ENCODE measurements at places on chromosomes 16 and 17. TPM values are rescaled to one million over a fixed set of nuclear protein-coding genes. Genes with fewer than 3 reads are reported as not detected.

DNA sequence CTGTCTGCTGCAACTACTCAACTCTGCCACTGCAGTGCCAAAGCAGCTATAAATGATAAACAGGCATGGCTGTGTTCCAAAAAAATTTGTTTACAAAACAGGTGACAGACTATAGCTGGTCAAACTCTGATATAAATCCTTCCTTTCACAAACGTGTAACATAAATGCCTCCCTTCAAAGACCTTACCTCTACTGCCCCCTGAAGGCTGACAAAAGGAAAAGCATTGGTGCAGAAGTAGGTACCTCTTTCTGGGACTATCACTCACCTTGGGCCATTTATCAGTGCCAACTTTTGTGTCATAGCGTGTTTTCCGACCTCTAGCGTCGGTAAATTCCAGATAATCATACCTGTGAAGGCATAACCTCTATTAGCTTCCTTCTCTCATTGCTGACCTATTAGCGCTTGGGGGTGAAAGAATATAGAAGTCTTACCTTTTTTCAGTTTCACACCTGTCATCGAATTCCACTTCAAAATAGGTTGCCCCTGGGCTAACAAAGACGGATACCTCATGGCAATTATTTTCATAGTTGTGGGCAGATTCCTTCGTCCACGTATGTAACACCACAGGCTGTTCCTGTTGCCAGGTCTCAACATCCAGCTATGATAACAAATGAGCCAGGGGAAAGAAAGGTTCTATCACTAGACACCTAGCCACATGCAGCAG is 67.9 kb downstream of the ZZEF1 start:
- peak; percentile 43 for DNase-seq
- H3K36me3 ChIP-seq = peaks cover 35% of the 10 kb centered on the region
- H3K27me3 ChIP-seq = no peaks in the 10 kb centered on the region
- no peak overlapping the region for H3K27ac ChIP-seq
- no peak overlapping the region for H3K4me3 ChIP-seq

GRCh38 chr16:83802135-83802534 is 5.6 kb upstream of the HSBP1 start:
- no peak overlapping the region for H3K4me3 ChIP-seq
- no peaks in the 10 kb centered on the region for H3K27me3 ChIP-seq
- H3K36me3 ChIP-seq = no peaks in the 10 kb centered on the region
- H3K27ac ChIP-seq = no peak overlapping the region
- DNase-seq = peak; percentile 75
- H3K4me1 ChIP-seq = peaks cover 6% of the 10 kb centered on the region

GRCh38 chr17:61254904-61255303 is 144.7 kb upstream of the TBX2 start:
- H3K4me1 ChIP-seq = peaks cover 12% of the 10 kb centered on the region
- peaks cover 9% of the 10 kb centered on the region for H3K27me3 ChIP-seq
- H3K27ac ChIP-seq = no peak overlapping the region
- no peak for DNase-seq
- H3K36me3 ChIP-seq = no peaks in the 10 kb centered on the region
- no peak overlapping the region for H3K4me3 ChIP-seq

GRCh38 chr16:86824751-86825296 is 246.5 kb downstream of the FOXL1 start:
- peak overlapping the region; percentile 93 for H3K27ac ChIP-seq
- no peak overlapping the region for H3K4me3 ChIP-seq
- H3K36me3 ChIP-seq = no peaks in the 10 kb centered on the region
- peaks cover 45% of the 10 kb centered on the region for H3K4me1 ChIP-seq

DNA sequence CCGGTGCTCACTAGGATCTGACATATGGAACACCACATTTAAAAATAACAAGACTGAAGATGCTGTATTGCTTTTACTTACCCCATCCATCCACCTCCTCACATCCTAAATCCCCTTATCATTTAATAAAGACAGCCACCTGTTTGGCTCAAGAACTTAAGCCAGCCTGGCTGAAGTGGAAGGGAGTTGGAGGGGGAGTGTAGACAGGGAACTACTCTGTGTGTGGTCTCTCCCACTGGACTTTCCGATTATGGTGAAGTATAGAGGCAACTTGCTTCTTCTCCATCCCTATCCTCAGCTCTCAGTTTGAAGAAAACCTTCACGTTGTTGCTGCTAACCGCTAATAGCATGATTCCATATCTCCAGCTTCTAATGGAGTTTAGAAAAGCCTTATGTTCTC is 313.4 kb downstream of the CDH11 start:
- DNase-seq = no peak
- no peaks in the 10 kb centered on the region for H3K4me1 ChIP-seq
- H3K36me3 ChIP-seq = no peaks in the 10 kb centered on the region
- H3K4me3 ChIP-seq = no peak overlapping the region
- H3K27ac ChIP-seq = no peak overlapping the region
- H3K27me3 ChIP-seq = no peaks in the 10 kb centered on the region

- no peak overlapping the region for H3K4me3 ChIP-seq
- peaks cover 6% of the 10 kb centered on the region for H3K4me1 ChIP-seq
- no peak for DNase-seq
Measured at GRCh38 chr16:82773018-82773417, 146.2 kb downstream of the CDH13 start.

DNA sequence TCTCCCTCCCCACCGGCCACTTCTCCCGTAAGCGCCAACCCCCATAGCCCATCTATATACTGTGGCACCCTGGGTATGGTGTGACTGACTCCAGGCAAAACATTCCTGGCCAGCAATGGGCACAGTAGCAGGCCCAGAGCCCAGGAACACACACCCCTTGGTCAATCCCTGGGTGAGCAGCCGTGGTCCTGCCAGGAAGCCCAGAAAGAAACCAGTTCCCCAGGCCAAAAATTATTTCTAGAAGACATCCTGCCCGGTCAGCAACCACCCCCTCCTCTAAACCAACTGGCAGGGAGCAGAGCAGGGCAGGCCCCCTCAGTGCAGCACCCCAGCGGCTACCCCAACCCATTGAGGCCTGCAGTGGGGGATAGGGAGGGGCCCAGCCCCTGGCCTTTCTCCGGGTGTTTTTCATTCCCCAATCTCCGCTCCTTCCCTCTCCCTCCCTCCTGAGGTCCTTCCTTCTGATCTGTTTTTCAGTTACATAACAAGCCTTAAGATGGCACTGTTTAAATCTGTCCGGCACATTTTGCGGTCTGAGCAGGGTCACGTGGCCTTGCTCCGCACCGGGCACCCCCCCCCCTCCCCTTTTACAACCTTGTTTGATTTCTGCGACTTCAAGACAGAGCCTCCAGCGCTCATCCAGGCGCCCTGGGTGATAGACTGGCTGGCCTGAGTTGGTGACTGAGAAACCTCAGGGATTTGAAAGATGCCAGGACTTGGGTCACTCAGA is 2.0 kb downstream of the NPTX1 start:
- peak; percentile 27 for DNase-seq
- H3K36me3 ChIP-seq = no peaks in the 10 kb centered on the region
- H3K27me3 ChIP-seq = peaks cover 61% of the 10 kb centered on the region
- no peaks in the 10 kb centered on the region for H3K4me1 ChIP-seq
- no peak overlapping the region for H3K4me3 ChIP-seq

DNA sequence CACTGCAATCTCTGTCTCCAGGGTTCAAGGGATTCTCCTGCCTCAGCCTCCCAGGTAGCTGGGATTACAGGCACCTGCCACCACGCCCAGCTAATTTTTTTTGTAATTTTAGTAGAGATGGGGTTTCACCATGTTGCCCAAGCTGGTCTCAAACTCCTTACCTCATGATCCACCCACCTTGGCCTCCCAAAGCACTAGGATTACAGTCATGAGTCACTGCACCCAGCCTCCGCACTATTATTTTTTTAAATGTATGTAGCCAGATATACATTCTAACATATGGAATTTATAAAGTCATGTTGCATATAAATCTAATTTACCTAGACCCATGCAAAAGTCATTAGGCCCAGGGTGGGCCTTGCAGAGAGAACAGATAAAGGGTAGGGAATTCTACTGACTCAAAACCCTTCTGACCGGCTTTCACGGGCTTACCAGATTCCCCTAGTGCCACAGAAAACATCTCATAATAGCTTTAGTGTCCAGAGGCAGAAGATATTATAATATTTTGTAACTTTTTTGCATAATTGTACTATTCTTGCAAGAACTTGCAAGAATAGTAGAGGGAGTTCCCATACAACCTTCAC is 20.5 kb upstream of the HELZ start:
- no peak overlapping the region for H3K4me3 ChIP-seq
- no peaks in the 10 kb centered on the region for H3K36me3 ChIP-seq
- H3K27ac ChIP-seq = no peak overlapping the region
- no peak for DNase-seq
- H3K27me3 ChIP-seq = no peaks in the 10 kb centered on the region

DNA sequence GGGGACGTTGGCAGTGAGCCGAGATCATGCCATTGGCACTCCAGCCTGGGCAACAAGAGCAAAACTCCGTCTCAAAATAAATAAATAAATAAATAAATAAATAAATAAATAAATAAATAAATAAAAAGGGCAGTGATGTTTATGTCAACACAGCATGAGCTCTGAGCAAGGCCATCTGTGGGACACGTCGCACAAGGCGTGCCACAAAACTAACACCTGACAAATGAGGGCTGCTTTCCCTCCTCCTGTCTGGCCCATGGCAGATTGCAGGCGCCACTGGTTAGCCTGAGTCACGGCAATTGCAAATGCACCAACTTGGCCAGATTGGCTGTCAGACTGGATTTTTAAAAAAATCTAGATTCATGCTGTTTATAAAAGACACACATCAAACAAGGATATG is 25.9 kb upstream of the SPNS3 start:
- no peak for DNase-seq
- H3K4me1 ChIP-seq = no peaks in the 10 kb centered on the region
- H3K27me3 ChIP-seq = no peaks in the 10 kb centered on the region
- no peak overlapping the region for H3K27ac ChIP-seq
- H3K4me3 ChIP-seq = no peak overlapping the region
- H3K36me3 ChIP-seq = no peaks in the 10 kb centered on the region

The ABI3 gene
- 35.2 TPM for total RNA-seq

The MMP2 gene
- 768 TPM for total RNA-seq

The KRT39 gene
- total RNA-seq = not detected

Data from endothelial cell of umbilical vein (primary cell).